ENCODE measurements at places on chromosomes 3 and 15.

DNA sequence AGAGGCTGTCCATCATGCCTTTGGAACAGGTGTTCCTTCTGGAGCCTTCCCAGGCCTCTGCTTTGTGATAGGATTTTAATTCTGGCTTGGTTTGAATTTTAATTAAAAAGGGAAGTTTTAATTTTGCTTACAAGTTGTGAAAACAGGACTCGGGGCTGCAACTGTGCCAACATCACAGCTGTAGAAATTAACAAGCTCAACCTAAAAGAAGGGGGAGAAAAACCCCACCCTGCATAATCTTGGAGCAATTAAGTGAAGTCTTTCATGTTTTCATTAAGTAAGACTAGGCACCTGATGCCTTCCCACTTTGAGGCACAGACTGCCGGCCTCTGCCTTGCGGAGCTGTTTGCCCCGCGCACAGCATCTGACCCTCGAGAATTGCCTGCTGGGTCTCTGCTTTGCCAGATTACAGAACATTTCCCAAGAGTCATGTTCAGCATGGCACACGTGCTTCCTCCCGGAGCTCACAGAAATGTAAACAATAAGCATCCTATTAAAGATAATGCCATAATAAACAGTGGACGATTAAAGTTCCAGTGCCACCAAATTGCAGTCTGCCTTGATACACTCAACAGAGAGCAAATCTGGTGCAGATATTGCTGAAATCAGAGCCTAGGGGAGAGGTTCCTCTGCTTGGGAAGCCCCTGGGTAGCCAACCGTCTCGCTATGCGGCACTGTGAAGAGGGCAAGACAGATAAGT, 364.2 kb downstream of the LRTM1 start:
- no peak for DNase-seq

DNA sequence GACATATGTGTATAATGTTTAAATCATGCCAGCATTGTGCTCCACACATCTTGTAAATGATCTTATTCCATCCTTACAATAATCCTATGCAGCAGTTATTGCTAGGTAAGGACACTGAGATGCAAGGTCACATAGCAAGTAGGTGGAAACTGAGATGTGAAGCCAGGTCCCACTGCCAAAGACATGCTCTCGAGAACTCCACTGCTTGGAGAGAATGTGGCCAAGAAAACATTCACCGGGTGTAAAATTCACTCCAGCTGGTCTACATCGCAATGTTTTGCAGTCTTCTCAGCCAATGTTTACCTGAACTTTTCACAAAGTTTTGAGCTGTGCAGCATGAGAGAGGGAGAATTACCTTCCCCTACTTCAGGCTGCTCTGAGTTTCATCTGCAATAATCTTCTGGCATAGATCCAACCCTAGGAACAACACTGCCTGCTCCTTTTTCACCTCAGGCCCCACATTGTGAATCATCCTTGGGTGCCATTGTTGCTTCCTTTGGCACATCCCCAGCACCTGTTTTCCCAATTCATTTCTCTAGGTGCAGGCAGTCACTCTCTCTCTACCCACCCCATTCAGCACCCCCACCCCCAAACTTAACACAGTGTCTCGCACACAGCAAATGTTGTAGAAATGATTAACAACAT, 53.5 kb upstream of the PRTG start:
- no peak for DNase-seq

GRCh38 chr15:54017959-54018358, 39.7 kb downstream of the UNC13C start:
- no peak for DNase-seq

GRCh38 chr3:135891121-135891520, 74.4 kb upstream of the PPP2R3A start:
- no peak for DNase-seq

GRCh38 chr3:39315420-39315819, 14.1 kb upstream of the CCR8 start:
- DNase-seq, result no peak
